RCC 7860 (cell line): ENCODE measurements at places on chromosomes 3 and 15.

GRCh38 chr15:78263351-78263781 lies 996 bp upstream of the DNAJA4 start:
- DNase-seq: no peak

DNA sequence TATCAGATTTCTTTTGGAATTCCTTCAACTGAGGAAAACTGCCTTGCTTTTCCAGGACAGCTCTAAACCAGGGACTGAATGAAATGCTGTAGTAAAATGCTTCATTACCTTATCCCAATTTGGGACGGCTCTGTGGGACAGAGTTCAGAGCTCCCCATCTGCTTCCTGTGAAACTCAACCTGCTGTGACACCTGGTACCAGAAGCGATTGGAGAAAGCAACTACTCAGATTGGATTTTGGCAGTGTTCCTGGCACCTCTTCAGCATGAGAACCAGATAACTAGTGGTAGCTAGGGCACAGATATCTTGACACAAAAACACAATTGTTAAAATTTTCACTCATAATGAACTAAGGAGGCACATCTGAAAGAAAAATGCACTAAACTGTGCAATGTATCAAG lies 539.1 kb downstream of the SI start:
- no peak for DNase-seq

DNA sequence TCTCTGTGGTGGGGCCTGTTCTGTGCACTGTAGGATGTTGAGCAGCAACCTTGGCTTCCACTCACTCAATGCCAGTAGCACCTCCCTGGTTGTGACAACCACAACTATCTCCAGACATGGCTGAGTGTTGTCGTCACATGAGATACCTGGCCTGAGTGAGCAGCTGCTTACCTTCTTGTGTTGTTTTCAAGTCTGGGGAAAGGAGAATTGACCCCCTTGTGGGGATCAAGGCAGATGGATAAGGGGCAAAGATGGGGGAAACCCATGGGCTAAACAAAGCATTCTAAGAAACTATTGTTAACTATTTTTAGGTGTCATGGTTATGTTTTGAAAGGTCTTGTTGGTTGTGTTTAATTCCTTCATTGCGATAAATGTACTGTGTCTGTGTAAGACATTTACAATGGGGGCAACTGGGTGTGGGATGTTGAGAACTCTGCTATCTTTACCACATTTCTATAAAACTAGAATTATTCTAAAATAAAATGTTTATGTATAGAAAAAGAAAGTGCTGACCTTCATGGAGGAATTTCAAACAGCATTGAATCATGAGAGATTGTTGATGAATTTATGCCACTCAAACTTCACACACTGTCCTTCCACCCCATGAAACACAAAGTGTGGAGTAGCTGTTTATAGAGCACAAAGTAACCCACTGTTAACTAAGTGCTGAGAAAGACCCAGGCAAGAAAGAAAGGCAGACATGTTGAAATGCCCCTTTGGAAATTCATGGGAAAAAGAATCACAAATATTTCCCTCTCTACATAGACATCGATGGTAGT lies 48.4 kb upstream of the SPTSSB start:
- DNase-seq: no peak

DNA sequence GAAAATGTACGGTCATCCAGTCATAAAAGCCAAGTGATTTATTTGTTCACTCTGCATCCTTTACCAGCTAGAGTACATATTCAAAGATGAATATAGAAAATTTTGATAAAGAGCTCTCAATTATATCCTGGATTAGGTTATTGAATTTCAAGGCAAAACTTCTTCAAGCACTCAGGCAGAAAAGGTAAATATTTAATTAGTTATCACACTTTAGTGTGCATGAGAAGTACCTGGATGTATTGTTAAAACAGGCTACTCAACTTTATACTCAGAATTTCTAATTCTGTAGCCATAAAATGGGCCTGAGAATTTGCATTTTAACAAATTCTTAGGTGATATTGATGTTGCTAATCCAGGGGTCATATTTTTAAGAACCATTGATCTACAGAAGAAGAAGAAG lies 45.3 kb downstream of the ILDR1 start:
- DNase-seq: no peak

DNA sequence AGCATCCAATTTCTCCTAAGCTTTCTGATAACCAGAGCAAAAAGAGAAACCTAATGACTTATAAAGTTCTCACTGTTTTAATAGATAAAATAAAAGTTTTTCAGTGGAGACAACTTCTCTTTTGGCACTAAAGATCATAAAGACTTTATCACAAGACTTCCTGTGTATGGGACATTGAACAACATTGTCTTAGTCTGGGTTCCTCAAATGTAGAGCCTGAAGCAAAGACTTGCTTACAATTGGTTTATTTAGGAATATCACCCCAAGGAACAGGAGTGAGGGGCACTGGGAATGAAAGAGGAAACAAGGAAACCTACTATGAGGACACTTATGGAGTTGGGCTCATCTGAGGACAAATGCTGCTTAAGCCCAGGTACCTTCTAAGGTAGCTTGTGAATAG lies 127.4 kb downstream of the B3GALNT1 start:
- DNase-seq: no peak

- DNase-seq: no peak
These were observed 104.0 kb downstream of the KLHL25 start for GRCh38 chr15:85690561-85691231.

- no peak for DNase-seq
These were observed 10.3 kb downstream of the LIPC start for GRCh38 chr15:58442122-58442521.

GRCh38 chr15:95494971-95495541 lies 835.4 kb upstream of the NR2F2 start:
- DNase-seq: no peak

DNA sequence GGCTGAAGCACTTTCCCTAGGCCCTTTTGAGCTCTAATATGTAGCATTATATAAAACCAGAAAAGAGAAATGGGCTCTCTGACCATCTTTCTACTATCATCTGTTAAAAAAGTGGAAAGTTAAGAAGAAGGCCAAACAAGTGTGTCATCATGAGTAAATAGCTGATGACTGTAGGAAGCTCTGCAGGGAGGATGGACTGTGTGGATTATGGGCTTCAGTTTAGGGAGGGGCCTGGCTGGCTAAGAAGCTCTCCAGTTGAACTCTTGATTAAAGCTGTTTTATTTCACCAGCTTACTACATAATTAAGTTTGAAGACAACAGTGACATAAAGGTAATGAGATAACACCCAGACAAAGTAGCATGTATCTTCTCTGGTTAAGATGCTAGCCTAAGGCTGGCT lies 30.6 kb downstream of the INTS14 start:
- DNase-seq: peak; percentile 22

DNA sequence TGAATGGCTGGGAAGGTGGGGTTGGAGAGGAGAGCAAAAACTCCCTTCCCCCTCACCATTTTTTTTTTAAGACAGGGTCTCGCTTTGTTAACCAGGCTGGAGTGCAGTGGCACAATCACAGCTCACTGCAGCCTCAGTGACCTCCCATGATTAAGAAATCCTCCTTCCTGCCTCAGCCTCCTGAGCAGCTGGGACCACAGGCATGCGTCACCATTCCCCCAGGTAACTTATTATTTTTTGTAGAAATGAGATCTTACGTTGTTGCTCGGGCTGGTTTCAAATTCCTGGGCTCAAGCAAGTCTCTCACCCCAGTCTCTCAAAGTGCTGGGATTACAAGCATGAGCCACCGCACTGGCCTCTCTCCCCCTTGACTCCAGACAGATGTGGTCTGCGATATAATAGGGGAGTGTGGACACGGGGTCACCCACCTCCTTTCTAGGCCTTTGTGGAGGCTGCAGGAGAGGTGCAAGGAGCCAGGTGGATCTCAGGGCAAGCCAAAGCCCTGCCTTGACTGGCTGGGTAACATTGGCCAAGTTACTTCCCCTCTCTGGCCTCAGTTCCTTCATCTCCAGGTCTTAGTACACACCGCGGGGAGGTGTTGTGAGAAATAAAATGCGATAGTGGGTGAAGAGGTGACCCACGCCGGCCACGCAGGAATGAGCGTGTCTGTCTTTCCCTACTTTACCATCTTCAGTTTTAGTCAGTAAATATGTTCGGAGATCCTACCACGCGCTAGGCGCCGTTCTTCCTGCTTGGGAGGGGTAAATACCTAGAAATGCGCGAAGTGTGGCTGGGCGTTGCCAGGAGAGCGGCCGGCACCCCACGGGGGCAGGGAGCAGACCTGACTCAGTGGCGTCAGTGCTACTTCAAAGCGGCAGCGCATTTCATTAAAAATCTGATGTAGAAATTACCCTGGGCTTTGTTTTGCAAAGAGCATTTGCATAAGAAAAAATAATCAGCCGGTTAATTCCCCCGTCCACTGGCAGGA lies 20.2 kb upstream of the CORO2B start:
- no peak for DNase-seq

- no peak for DNase-seq
These were observed 116.6 kb downstream of the MFSD1 start for GRCh38 chr3:158918451-158918850.

GRCh38 chr15:66226736-66227135 lies 26.8 kb downstream of the MEGF11 start:
- DNase-seq: no peak

GRCh38 chr3:81761904-81762580 lies 597 bp upstream of the GBE1 start:
- DNase-seq: no peak

DNA sequence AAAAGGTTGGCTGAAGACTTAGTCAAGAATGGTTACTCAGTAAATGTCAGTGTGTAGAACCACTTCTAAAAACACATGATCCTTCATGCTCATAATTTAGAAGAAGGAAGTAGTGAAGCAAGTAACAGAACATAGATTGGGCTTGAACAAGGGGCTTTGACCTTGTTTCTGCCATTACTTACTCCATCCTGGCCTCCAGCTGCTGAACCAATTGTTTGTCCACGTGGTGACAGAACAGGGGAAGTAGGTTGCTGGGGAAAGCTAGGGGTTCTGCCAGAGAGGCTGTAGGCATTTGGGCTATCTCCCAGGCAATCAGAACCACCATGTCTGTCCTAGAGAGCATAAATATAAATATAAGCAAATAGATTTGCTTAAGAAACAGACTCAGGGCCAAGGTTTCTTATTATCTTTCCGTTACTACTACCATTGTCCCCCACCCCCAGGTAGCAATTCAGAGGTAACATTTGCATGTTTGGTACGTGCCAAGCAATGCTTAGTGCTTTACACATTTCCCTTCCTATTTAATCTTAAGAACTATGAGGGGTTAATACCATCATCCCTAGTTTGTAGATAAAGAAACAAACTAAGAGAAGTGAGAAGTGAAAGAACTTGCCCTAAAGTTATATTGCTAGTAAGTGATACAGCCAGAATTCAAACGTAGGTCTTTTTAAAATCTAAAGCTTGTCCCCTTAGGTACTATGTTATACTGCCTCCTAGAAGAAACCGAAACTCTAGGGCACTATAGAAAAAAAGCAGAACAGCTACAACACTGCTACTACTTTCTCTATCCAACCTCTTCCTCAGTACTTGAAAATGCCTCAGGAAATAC lies 3.0 kb upstream of the SPG11 start:
- no peak for DNase-seq

GRCh38 chr3:48505968-48506504 lies 2.1 kb upstream of the SHISA5 start:
- DNase-seq: no peak

DNA sequence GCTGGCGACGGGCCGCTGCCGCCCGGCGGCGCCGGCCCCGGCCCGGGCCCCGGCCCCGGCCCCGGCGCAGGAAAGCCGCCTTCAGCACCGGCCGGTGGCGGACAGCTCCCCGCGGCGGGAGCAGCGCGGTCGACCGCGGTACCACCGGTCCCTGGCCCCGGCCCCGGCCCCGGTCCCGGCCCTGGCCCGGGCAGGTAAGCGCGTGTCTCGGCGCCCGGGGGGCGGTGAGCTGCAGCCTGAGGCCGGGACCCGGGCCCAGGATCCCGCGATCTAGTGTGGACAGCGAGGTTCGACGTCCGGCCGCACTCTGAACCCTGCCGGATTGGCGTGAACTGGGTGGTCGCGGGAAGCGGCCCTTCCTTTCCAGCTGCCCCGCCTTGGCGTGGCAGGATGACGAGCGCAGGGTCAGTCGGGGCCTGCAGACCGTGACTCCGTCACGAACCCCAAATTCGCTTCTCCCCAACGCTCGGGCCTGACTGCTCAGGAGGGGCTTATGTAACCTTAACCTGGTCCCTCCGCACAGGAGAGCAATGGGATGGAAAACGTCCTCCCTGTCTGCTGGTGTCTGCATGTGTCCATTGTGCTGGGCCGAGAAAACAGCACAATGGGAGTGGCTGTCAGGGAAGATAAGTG lies 472 bp downstream of the BSN start:
- DNase-seq: no peak

- DNase-seq: no peak
These were observed 174.7 kb upstream of the CNTN3 start for GRCh38 chr3:74789111-74789510.

DNA sequence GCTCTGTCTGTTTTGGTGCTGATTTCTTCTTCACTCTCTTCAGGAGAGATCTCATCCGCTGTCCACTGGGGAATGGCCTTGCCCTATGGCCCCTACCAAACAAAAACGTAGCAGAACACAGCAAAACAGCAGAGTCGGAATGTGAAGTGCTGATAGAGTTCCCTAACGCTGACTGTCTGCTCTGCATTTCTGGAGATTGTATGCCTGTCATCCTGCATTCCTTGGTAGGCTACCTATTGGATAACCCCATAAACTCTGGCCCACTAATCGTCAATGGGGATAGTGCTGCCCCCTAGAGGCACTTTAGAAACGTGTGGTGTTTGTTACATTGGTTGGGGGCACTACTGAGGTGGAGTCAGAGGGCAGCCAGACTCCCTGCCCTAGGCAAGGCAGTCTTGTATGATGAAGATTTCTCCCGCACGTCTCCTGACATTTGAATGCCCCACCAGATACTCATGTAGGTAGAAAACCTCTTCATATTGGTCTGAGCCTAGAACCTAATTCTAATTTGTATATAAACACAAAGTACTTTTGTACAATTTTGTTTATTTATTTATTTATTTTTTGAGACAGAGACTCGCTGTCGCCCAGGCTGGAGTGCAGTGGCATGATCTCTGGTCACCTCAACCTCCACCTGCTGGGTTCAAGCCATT lies 15.6 kb upstream of the MAGEF1 start:
- DNase-seq: peak; percentile 32

DNA sequence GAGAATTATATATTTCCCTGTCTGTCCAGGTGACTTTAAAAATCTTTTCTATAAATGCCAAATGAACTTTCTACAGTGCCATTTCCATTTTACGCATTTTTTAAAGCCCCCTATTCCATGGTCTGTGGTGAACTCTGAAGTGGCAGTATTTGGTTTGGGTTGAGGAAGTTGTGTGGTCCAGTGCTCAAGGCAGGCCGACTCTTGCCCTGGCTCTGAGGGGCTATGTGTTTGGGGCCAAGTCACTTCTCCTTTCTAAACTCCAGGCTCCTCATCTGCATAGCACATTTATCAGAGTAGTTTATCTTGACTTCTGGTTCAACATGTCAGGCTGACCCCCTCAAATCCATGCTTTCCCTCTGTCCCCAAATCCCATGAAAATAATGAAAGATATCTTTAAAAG lies 14.1 kb downstream of the TTC21A start:
- DNase-seq: no peak

DNA sequence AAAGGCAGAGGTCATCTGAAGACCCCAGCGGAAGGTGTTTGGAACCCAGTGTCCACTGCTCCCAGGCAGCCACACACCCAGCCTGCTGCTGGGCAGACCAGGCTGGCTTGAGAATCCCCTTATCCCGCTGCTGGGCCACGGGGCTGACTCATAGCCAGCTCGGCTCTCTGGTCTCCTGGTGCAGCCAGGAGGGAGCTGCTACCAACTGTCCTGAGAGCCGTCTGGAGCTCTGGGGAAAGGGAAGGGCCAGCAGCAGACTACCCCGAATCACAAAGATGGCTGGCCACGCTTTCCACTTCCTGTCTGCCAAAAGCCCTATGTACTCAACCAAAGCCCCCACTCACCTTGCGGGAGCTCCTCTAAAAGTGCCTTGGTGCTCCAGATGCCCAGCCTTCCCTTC lies 38.3 kb downstream of the WHAMM start:
- no peak for DNase-seq
